Progenitor cell of endocrine pancreas (in vitro differentiated cells): ENCODE measurements at places on chromosomes 5 and 9. TPM values are rescaled to one million over a fixed set of nuclear protein-coding genes. Genes with fewer than 3 reads are reported as not detected.

DNA sequence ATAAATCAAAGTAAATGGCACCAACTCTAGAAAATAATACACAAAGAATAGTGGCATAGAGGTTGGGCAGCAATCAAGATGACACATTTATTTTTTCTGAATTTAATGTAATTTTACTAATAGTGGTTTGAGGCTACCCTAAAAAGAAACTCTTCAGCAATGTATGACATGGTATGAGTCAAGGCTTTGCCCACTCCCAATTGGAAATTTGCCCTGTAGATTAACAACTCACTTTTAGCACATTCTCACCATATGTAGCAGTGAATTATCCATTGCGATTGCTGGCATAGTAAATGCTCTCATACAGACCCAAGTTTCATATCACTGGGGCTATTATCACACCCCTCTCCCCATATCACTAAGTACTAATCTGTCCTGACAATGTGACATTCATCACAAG lies 832.1 kb upstream of the ZNF608 start:
- no peak for DNase-seq

DNA sequence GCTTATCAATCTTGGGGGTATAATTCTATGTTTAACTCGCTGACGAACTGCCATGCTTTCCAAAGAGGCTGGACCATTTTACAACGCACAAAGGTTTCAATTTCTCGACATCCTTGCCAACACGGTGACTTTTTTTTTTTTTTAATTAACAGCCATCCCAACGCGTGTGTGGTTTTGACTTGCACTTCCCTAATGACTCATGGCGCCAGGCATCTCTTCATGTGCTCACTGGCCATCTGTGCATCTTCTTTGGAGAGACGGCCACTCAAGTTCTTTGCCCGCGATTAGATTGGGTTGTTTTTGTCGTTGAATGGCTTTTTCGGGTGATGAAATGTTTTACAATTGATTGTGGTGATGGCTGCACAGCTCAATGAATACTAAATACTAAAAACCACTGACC lies 12.5 kb upstream of the CARD9 start:
- no peak for DNase-seq

- DNase-seq: peak; percentile 12
These were observed 110.4 kb upstream of the LIFR start for GRCh38 chr5:38666668-38667498.

GRCh38 chr5:115098041-115098702 lies 71.5 kb downstream of the TRIM36 start:
- no peak for DNase-seq

DNA sequence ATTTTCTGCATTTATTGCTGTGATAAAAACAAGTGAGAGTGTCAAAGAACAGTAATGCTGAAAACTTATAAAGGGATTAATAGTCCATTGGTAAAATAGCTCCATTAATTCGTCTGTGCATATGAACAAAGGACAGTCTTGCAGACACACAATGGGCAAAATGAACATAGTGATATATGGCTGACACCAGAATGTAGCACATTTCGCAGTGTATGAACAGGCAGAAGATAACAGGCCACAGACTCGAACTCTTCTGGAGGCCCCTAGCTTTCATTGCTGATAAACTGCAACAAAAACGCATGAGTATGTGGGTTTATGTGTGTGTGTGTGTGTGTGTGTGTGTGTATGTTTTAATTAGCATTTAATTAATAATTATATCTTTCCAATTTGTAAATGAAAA lies 354.8 kb downstream of the TAF11L14 start:
- no peak for DNase-seq

DNA sequence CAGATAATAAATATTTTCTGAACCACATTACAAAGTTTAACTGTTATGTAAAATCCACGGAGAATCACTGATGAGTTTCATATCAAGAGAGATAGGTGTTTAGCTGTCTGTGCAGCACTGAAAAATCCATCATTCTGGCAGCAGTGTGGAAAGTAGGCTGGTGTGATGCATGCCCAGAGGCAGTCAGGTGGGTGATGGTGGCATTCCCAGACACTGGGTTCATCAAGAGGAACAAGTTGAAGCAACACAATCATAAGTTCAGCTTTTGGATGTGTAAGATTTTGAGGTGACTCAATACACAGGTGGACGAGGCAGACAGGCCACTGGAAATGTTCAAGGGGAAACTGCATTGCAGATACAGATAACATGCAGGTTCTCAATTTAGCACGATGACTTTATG lies 11.9 kb downstream of the DNAH5 start:
- no peak for DNase-seq

- no peak for DNase-seq
These were observed 70.3 kb downstream of the ZNF366 start for GRCh38 chr5:72436796-72437471.

DNA sequence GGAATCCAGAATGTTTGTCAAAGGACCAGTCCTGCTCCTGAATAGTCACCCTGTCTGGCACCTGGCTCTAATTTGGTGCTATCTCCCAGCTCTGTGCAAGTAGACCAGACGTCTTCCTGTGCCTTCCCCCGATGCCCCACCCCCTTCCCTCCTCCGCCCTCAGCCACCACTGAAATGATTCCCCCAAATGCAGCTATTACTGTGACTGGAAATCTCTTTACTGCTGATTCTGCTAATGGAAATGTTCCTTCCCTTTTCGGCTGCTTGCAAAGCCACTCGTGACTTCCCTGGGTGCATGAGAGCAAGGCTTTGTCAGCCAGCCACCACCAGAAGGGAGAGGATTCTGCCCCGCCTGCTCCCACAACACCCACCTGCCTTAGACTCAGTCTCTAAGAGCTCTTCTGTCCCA lies 11.4 kb downstream of the ASTN2 start:
- no peak for DNase-seq

DNA sequence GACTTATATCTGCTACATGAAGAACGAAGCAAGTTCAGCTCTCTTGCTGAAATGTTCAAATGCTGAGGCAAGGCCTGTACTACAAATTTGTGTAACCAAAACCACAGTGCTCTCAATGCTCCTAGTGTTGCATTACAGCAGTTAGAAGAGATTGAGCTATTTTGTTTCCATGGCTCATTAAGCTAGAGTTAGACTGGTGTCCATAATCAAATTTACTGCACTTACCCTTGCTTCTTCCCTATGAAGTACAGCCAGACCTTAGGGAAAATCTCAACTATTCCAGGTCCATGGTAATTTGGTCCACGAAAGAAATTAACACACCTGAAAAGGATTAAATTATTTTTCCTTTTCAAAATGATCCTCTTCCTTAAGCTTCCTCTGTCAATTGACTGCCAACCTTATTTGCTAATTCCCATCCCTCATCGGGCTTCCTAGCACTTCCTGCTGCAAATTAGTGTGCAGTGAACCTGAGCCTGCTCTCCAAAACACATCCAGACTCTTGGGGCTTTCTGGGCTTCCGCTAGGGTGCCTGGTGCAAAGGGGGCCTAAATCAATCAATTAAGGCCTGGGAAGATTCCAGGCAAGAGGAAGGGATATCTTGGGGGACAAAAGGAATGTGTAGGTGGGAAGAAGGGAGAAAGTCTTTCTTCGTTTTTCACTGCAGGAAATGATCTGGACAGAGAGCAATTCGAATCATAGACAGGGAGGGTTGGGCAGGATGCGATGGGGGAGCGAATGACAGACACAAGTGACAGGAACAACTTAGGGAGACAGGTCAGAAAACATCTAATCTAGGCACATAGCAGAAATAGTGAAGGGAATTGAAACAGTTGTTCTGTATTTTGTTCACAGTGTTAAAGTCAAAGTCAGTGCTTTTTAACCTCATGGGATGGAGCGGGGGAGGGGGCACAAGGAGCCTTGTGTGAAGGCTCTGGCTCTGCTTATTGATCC lies 542.4 kb downstream of the RAB3C start:
- DNase-seq: no peak

ZNF354B gene
- total RNA-seq: 27.2 and 30.9 TPM in 2 replicates

ARL14EPL gene
- total RNA-seq: not detected in 2 replicates

PCA3 gene
- 0.22 and 0.31 TPM in 2 replicates for total RNA-seq

GLRA1 gene
- not detected in 2 replicates for total RNA-seq

RFX3 gene
- 53.9 and 57.2 TPM in 2 replicates for total RNA-seq

TNPO1 gene
- 141 and 149 TPM in 2 replicates for total RNA-seq

PCDHGC4 gene
- total RNA-seq: 3.0 and 3.8 TPM in 2 replicates

CFAP157 gene
- total RNA-seq: 1.2 and 1.3 TPM in 2 replicates

FREM1 gene
- total RNA-seq: 11.4 and 13.2 TPM in 2 replicates

ZCCHC9 gene
- total RNA-seq: 30.6 and 37.1 TPM in 2 replicates

IFNB1 gene
- total RNA-seq: not detected in 2 replicates
